Hepatocyte (in vitro differentiated cells): ENCODE measurements at places on chromosomes 6 and 20. TPM values are rescaled to one million over a fixed set of nuclear protein-coding genes. Genes with fewer than 3 reads are reported as not detected.

DNA sequence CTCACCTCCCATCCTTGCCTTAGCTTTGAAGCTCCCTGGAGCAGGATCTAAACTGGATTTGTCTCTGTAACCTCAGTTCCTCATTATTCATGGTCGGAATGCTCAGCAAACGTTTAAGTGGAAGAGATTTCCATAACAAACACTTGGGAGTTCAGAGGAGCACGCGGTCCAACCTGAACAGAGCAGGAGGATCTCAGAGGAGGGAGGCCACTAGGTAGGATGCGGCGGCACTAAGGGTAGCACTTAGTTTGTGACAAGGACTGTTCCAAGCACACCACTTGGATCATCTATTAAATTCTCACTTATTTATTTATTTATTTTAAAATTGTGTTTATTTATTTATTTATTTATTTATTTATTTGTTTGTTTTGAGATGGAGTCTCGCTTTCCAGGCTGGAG lies 13.3 kb upstream of the CCN5 start:
- DNase-seq = no peak
- no peaks in the 10 kb centered on the region for H3K36me3 ChIP-seq
- no peaks in the 10 kb centered on the region for H3K27me3 ChIP-seq
- no peak overlapping the region for H3K27ac ChIP-seq
- no peak overlapping the region for H3K4me3 ChIP-seq

DNA sequence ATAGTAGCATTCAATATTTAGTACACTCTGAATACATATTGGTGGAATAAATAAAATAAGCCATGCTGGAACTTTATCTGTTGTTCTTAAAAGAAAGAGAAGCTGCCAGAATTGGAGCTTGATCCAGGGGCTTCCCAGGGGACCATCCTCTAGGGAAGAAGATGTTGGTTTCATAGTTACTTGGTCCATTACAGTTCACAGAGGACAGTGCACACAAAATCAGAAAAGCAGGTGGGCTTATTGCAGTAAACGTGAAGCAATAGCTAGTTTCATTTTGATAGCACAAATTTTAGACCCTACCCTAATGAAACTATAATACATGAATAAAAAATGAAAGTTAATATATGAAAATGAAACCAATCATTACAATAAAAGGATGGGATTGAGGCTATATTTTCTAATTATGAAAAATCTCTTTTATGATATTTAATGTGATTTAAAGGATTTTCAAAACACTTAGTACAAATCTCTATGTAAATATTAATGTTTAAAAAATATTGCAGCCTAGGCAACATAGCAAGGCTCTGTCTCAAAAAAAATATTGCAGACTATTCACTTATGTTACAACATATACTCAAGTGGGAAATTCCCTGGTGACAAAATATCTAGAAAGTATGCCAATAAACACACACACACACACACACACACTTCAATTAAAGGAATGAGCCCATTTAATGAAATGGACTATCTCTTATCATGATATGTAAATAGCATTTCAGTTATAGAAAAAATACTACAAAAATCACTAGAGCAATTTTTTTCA lies 227.0 kb upstream of the MARCKS start:
- peak overlapping the region; percentile 88 for H3K27ac ChIP-seq
- H3K4me3 ChIP-seq = no peak overlapping the region
- no peak for DNase-seq
- H3K4me1 ChIP-seq = peaks cover 25% of the 10 kb centered on the region

DNA sequence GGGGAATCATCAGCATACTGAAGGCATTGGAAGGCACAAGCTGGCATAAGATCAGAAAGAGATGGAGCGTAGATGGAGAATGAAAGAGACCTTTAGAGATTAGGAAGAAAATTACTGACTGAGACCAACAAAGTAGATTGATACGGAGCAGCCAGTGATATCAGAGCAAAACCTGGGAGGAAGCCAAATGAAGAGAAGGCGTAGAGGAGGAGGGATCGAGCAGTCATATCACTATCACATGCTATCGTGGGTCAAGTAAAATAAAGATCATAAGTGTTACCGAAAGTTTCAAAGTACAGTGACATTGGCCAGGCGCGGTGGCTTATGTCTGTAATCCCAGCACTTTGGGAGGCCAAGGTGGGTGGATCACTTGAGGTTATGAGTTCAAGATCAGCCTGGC lies 53.6 kb upstream of the FANCE start:
- no peaks in the 10 kb centered on the region for H3K27me3 ChIP-seq
- no peak overlapping the region for H3K4me3 ChIP-seq
- no peak overlapping the region for H3K27ac ChIP-seq

- DNase-seq = no peak
- no peaks in the 10 kb centered on the region for H3K27me3 ChIP-seq
- H3K4me1 ChIP-seq = peaks cover 10% of the 10 kb centered on the region
- no peaks in the 10 kb centered on the region for H3K36me3 ChIP-seq
Measured at GRCh38 chr6:145844933-145845540, 30.4 kb upstream of the FBXO30 start.

The DNMT3B gene
- 4.3 and 4.5 TPM in 2 replicates for total RNA-seq

The FNDC1 gene
- 1.3 TPM in 2 replicates for total RNA-seq

The RAMACL gene
- total RNA-seq = 1.1 and 1.6 TPM in 2 replicates

The SLPI gene
- 1,143 and 1,330 TPM in 2 replicates for total RNA-seq
